ENCODE measurements at places on chromosomes 2 and 18.

DNA sequence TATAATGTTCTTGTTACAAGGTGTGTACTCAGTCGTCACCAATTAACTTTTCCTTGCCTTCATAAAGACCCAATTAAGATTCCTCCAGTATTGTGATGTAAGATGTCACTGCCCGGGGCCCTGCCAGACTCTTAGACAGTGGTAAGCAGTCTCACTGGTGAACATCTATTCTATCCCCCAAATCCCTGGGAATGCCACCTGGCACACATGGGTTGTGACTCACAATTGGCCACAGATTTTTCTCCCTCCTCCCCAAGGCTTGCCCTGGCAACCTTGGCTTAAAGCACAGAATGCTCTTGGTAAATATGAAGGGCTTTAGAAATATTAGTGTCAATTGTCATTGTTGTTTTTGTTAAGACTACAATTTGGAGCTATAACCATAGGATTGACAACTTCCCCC, 287.9 kb downstream of the ETAA1 start:
- DNase-seq, result no peak

- no peak for DNase-seq
These were observed 69.4 kb downstream of the LOXHD1 start for GRCh38 chr18:46587600-46587999.

DNA sequence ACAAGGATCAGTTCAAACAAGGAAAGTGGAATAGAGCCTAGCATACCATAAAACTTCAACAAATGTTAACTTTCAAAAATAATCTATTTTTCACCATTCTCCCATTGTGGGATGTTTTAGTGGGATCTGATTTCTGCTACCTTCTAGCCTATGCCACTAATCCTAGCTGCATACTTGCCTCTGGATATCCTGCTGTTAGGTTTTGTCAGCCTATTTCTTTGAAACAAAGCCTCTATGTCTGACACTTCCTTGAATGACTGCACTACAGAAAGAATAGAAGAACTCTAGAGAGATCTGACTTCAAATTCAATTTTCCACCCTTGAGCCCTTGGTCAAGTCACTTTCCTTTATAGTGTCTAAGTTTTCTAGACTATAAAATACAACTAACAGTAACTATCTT, 291.5 kb downstream of the PTH2R start:
- DNase-seq, result no peak

DNA sequence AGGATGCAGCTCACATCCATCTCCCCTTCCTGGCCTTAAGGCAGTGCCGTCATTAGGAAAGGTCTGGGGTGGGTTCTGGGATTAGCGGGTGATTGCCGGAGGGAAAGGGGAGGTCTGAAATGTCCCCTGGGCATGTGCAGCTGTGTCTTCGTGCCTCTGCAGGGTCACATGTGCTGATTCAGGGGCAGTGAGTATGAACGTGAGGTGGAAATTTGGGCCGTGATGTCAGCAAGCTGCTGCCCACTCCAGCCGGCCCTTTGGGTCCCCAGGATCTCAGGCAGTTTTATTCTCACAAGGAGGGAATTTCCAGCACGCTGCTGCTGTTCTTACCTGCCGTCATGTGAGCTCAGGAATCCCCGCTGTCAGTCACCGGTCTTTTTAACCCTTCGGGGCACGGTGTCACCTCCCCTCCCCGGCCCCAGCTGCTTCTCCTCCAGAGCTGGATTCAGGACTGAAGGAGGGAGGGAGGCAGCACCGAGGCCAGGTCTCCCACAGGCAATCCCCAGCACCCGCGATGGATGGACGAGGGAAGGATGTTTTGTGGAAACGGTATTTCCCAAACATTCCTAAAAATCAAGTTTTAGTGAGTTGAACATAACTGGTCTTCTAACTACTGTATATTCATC, 23.5 kb downstream of the GPR35 start:
- DNase-seq, result no peak

GRCh38 chr2:98875081-98875728, 60.8 kb downstream of the CRACDL start:
- DNase-seq, result no peak

GRCh38 chr2:238345297-238345968, 25.1 kb downstream of the TRAF3IP1 start:
- no peak for DNase-seq

DNA sequence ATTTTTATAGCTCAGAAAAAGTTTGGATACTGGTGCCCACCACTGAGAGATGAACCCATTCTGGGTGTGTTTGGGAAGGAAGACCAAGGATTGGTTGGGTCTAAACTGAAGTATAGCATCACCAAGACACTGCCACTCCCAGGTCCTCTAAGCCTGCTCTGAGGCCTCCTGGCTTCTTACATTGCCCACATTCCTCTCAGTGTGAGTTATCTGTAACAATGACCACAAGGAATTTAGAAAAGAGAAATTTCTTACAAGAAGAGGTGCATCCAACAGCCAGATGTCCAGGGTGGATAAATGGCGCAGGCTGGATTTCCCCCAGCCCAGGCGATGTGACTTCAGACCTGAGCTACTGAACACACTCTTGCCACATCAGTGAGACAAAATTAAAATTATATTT, 1.6 kb upstream of the GPR45 start:
- DNase-seq, result peak; percentile 95

- DNase-seq, result no peak
These were observed 356.4 kb downstream of the CPS1 start for GRCh38 chr2:210912779-210913178.

GRCh38 chr2:127590386-127591190, 55.1 kb downstream of the MYO7B start:
- DNase-seq, result no peak

Data from RCC 7860 (cell line).